Activated CD4-positive, alpha-beta T cell treated with anti-CD3 and anti-CD28 coated beads, Interleukin-2, Interleukin-6, amounts not matched to agents 100 ng/mL and 50 ng/mL, durations not matched to agents 16 hours and 8 hours (primary cell): ENCODE measurements at places on chromosomes 2 and 18.

DNA sequence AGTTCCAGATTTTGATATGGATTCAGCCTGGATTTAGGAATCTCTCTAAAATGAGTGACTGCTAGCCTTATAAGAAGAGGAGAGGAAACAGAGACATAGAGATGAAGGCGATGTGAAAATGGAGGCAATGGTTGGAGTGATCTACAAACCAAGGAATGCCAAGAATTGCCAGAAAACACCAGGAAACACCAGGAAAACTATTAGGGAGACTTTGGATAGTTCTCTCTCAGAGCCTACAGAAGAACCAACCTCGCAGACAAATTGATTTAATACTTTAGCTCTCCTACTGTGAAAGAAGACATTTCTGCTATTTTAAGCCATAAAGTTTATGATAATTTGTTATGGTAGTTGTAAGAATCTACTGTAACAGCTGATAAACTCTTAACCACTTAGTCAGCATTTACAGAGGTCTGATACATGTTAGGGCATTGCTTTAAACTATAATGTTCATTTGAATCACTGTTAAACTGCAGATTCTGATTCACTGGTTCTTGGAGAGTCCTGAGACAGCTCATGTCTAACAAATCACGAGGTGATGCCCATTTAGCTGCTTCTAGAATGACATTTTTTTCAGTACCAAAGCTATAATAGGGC is 1702.6 kb upstream of the LRRTM1 start:
- no peak for DNase-seq

DNA sequence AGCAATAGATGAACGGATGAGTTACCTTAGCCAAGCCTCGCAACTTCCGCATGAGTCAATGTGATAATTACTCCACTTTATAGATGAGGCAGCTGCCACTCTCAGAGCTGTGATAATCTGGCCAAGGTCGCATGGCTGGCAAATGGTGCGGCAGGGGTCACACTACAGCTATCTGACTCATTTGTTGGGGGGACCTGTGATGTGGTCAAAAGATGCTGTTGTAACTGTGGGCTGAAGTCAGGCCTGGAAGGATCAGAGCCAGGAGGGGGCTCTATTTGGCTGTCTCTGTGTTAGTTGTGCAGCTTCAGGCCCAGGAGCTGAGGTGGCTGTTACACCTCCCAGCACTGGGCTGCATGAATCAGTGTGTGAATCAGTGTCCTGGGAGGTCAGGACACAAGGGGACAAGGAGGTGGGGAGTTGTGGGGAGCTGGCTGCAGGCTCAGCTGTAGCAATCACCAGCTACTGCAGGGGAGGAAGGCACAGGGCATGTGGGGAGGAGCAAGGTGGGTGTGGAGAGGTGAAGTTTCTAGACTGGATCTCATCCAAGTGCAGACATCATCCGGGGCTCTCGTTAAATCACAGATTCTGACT is 33.1 kb downstream of the NGEF start:
- no peak for DNase-seq

DNA sequence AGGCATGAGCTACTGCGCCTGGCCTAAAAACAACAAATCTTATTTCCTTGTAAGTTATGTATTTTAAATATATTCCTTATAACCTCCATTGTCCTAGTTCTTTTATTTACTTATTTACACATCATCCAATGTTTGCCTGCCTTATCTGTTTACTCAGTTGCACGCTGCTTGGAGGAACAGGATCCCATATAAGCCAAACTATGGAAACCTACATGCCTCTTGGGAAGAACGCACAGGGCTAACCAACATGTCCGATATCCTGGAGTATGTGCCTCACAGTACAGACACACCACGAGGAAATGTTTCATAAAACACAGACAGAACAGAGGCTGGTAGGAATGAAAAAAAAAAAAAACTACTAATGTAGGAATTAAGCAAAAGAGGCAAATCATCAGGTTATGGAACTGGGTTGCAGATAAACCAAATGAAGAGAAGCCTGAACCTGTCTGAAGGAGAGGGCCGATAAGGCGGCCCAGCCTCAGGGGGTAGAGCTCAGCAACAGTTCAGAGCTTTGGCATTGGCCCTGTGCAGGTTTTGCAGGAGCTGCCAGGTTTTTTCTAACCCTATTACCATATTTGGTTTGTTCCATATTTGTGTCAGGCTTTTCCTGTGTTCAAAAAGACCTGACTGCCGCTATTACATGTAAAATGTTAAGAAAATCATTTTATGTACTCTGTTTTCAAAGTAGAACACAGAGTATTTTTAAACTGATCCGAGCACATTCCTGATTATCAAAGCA is 19.9 kb upstream of the SP3 start:
- DNase-seq = no peak

DNA sequence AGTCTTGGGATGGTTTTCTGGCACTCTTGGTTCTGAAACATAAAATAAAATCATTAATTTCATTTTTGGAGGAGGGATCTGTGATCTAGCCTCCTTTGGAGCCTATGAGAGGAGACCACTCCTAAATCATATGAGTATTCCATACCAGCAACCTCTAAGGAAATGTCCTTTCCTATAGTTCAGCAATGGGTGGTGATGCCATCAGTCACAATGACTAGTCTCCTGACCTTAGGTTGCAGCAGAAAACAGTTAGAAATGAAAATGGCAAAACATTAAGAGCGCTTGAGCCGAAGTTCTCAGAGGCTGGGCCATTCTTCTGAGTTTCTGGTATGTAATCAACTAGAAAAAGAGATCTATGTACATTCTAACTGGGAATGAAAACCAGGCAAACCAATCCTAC is 56.5 kb downstream of the TMEM247 start:
- no peak for DNase-seq

- DNase-seq = no peak
Observed at GRCh38 chr18:27855486-27855885, 321.4 kb downstream of the CDH2 start.

DNA sequence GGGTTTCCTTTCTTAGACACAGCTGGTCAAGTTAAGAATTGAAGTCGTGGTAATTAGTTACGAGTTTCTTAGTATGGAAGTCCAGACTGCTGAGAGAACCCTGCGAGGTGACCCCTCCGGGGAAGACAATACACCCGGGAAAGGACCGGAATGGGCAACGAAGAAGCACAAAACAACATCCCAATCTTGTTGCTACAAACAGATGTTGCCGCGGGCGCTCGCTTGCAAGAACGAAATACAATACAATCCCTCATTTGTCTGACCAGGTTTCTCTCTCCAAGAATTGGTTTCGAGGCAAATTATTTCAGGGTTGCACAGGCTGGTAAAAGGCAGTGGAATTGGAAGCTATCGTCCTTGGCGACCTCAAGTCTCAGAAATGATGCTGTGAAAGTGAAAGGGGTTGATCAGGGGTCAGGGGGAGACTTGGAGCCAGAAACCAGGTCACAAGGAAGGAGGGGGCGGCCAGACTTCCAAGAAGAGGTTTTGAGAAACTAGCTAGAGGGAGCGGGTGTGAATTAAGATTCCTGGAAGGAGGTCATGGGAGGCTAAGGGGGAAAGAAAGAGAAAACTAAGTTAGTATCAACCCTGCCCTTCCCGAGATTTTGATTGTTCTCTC is 401.9 kb downstream of the HRH4 start:
- no peak for DNase-seq

GRCh38 chr2:64787019-64787365 is 133.3 kb upstream of the SERTAD2 start:
- no peak for DNase-seq

DNA sequence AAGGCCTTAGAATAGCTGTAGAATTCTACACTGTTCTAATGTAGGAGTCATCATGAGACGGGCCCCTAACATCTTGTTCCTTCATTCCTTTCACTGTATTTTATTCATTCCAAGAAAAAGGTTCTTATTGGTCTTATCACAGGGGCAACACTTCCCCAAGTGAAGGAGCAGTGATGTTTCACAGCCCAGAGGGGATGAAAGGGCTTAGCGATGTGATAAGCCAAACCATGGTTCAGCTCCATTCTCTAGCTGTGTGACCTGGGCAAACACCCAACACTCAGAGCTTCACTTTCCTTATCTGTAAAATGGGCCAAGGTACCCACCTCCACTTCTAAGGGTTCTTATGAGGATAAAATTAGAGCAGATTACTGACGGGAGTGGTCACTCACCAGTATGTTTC is 25.4 kb upstream of the HS6ST1 start:
- DNase-seq = no peak
